ENCODE measurements at places on chromosomes 5 and 9. TPM values are rescaled to one million over a fixed set of nuclear protein-coding genes. Genes with fewer than 3 reads are reported as not detected.

SLC36A3 gene
- total RNA-seq: not detected

CLIC3 gene
- total RNA-seq: 3.1 TPM

DNA sequence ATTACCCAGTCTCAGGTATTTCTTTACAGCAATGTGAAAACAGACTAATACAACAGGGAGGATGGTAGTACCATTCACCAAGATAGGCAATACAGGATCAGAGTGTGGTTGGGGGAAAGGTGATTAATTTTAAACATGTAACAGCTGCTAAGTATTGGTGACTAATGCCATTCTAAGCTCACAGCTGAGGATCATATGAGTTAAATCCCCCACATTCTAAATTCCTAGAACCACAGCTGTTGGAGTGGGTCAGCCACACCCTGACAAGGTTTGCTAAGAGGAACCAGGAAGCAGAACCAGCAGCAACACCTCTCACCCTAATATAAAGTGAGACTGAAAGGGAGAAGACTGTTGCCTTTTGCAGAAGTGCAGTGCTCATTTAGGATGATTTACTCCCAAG lies 24.8 kb downstream of the HSPB3 start:
- no peak for DNase-seq
- no peak overlapping the region for H3K27ac ChIP-seq
- no peak overlapping the region for H3K4me3 ChIP-seq
- H3K27me3 ChIP-seq: no peaks in the 10 kb centered on the region

- no peaks in the 10 kb centered on the region for H3K4me1 ChIP-seq
- H3K36me3 ChIP-seq: no peaks in the 10 kb centered on the region
- H3K4me3 ChIP-seq: no peak overlapping the region
These were observed 218.4 kb upstream of the MAST4 start for GRCh38 chr5:66377747-66378146.

- H3K4me1 ChIP-seq: peaks cover 4% of the 10 kb centered on the region
- H3K4me3 ChIP-seq: no peak overlapping the region
- no peak overlapping the region for H3K27ac ChIP-seq
- H3K27me3 ChIP-seq: no peaks in the 10 kb centered on the region
- DNase-seq: no peak
- H3K36me3 ChIP-seq: peaks cover 3% of the 10 kb centered on the region
These were observed 39.0 kb downstream of the ERGIC1 start for GRCh38 chr5:172872997-172873491.
